ENCODE measurements at places on chromosomes 11 and 22.

DNA sequence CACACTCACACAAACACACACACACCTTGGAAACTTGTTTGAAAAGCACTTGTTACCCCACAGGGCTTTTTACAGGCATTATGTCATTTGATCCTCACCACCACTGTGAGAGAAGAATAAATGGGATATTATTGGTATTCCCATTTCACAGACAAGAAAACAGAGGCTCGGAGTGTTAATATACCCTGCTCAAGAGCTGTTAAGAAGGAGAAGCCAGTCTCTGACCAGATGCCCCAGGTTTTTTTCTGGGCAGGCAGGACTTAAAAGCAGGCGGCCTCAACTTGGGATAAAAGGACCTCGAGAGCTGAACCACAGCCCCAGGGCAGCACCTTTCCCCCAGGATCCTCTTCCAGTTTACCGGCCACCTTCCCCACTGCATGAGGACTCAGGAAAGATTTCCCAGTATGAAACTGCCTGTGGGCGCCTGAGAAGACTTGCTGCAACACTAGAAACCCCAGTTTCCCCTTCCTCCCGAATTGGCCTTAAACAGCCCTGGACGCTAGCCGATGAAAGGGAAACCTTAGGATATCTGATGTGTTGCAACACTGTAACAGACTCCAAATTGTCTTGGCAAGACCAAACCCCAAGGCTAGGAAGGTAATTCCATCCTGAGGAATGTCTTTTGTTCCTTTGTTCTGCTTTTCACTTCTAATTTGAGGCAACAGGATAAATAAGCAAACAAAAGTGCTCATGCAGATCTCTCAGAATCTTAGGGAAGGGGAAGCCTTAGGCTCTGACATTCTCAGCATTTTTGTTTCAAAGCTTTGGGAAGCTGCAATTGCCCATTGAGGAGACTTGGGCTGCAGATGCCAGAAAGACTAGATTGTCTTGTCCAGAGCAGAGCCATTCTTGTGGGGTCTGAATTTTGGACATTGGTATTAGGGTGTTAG, 173.5 kb downstream of the TRIM29 start:
- DNase-seq = no peak

DNA sequence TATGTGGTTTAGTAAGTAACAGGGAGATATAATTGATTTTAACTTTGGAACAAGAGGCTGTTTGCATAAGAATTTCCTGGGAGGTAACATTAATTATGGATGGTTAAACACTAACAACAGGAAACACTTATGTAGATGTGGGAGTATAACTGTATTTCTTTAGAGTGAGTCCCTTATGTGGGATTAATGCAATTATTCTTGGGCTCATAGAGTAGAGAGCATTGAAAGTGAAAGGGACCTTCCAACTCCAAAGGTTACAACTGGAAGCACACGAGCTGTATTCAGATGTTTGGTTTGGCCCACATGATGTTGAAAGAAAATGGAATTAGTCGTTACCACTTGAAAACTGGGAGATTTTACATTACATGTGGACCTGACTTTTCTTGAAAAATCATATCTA, 53.5 kb downstream of the BBOX1 start:
- DNase-seq = no peak

DNA sequence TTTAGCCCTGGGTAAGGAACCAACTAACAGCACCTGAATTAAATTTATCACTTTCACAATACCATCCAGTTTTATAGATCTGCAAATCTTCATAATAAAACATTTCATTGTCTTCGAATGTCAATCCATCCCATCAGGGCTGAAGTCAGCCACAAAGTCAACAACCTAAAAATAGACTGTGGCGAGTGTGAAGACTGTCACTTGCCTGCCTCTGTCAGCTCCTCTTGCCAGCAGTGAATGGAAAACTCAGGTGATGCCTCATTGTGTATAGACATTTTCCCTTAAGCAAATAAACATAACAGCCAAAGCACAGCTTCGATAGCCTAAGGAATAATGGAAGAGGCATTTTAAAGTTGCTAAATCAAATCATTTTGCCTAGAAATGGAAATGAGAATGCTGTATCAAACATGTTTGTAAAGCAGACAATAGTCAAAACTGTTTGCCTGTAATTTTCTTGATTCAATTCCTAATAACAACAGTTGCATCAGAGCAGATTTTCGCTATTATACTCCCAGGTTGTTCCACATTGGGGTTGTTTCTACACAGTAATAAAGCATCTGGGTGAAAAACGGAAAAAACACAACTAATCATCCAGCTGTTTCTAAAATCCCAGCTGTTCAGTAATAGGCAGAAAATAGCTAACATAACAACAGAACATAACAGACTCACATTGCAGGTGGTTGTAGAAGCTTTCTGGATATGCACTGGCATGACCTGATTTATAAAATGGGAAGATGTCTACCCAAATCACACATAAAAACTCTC, 15.7 kb downstream of the KCNA4 start:
- no peak for DNase-seq

DNA sequence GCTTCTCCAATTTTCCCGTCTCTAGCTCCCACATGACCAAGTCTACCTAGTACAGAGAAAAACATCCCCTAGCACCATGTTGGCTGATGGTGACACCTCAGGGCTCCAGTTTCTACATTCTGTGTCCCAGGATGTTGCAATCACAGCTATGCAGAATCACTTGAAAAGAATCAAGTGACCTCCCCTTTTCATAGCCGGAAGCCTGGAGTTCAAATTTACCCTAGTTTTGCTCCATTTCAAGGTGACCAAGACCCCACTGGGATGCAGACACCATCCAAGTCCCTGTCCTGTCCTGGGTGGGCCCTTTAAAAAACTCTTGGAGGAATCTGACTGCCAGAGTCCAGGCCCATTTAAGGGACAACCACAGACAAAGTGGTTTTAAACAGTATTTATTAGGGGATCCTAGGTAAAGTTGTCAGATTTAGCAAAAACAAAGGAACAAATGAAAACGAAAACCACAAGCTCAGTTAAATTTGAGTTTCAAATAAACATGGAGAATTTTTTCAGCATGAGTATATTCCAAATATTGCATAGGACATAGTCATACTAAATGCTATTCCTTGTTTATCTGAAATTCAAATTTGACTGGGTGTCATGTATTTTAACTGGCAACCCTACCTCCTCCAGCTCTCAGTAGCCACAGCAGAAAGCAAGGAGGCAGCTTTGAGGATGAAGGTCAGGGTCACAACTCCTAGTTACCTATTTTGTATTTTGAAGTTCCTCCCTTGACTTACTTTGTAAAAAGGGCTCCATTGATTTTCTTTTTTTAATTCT, 52.4 kb downstream of the MIAT start:
- no peak for DNase-seq

GRCh38 chr22:31333641-31334040, 12.5 kb downstream of the PATZ1 start:
- DNase-seq = no peak

DNA sequence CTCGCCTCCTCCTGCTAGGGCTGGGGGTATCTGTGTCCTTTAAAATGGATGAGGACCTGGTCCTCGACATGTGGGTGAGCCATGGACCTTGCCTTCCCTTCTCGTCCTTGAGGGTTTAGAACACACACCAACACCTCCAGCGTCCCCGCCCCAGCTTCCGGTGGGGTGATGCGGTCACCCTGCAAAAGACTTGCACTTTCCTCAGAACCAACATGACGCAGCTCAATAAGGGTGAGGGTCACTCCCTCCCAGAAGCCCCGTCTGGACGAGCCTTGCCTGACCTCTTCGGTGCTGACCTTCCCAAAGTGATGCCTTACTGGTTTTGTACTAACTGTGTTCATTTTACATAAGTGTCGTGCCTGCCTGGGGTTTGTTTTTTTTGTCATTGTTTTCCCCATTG, 41.0 kb downstream of the DBX1 start:
- no peak for DNase-seq

DNA sequence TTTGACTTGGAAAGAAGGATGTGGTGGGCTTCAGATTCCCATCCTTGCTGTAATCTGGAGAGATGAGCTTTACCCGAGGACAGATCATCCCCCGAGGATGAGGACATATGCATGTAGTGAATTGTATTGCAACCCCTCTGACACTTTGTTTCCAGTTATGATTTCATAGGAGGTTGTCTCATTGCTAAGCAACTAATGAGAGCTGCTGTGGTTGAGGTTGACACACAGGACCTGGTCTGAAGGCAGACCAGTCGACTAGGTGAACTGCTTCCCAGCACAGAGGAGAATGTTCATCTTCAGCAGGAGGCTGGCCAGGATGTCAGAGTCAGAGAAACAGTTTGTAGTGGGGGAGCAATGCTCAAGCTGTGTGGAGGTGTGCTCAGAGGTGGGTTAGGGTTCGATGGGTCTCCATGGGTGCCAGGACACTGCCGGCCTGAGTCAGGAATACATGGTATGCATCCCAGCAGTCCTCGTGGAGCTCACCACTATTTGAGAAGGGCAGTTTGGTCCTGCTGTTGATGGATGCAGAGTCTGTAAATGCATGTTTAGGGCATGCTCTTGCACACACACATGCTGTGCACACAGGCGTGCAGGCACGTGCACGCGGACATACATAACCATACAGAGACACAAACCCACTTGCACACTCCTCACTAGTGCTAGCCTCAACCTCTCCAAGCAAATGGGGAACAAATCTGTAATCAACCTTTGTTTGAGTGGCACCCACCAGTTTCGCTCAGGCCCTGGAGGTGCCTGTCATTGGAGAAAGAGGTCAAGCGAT, 153.7 kb downstream of the TBC1D22A start:
- no peak for DNase-seq

- DNase-seq = no peak
These were observed 4.3 kb upstream of the AMPD3 start for GRCh38 chr11:10450462-10451425.

DNA sequence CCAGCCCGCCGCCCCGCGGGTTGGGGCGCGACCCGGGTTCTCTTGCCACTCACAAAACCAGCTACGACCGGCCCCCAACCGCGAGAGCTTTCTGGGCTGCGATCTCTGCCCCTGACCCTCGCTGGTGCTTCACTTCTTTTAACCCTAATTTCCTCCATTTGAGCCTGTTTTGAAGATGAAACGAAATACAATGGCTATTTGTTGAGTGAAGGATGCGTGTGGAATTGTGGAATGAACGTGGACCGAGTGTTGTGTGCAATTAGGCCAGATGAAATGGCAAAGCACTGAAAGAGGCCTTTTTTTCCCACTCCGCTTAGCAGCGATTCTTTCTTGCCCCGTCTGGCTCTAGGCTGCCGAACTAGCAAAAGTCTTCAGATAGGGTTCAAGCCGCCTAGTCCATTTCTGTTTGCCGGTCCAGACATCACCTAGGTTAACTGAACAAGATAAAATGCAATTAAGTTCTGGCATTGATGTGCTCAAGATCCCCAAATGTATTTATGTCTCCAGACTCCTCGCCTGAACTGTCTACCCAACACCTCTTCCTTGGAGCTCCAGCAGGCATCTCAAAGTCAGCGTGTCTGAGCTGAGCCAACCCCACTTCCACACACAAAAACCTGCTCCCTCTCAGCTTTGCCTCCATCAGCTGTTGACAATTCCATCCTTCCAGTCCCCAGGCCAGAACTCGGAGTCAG, 471 bp upstream of the TMEM184B start:
- DNase-seq = no peak

DNA sequence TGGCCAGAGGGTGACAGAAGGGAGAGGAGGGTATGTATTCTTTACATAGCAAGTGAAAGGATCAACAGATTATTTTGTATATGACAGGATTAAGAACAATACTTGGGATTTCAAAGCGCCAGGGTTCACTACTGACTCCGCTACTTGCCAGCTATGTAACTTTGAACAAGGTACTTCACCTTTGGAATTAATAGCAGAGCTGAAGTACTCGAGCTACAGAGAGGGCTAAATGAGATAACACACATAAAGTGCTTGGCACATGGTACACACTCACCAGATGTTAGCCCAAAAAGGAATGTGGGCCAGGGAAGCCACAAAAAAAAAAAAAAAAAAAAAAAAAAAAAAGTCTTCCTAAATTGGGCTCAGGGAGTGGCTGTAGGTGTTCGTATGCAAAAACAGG, 408.4 kb downstream of the BUD13 start:
- DNase-seq = no peak

GRCh38 chr11:9633679-9634078, 30.2 kb upstream of the SWAP70 start:
- DNase-seq = no peak

GRCh38 chr22:38450234-38450797, 4.7 kb downstream of the KCNJ4 start:
- no peak for DNase-seq

- DNase-seq = no peak
These were observed 93.1 kb upstream of the TMEM45B start for GRCh38 chr11:129722529-129722928.

DNA sequence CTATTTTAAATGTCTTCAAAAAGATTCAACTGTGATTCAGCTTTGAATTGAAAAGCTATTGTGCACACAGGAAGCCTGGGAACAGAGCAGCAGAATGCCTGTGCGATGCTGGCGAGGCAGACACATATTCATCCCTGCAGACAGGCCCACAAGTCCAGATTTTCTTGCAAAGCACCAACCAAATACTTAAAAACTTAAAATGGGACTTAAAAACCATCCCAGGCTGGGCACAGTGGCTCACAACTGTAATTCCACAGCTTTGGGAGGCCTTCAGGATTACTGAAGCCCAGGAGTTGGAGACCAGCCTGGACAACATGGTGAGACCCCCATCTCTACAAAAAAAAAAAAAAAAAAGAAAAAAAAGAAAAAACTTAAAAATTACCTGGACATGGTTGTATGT, 122.6 kb upstream of the SERPIND1 start:
- DNase-seq = no peak

DNA sequence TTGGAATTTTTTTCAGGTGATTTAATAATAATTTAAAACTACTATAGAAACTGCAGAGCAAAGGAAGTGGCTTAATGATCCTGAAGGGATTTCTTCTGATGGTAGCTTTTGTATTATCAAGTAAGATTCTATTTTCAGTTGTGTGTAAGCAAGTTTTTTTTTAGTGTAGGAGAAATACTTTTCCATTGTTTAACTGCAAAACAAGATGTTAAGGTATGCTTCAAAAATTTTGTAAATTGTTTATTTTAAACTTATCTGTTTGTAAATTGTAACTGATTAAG, 3.4 kb downstream of the MALAT1 start:
- DNase-seq = no peak

DNA sequence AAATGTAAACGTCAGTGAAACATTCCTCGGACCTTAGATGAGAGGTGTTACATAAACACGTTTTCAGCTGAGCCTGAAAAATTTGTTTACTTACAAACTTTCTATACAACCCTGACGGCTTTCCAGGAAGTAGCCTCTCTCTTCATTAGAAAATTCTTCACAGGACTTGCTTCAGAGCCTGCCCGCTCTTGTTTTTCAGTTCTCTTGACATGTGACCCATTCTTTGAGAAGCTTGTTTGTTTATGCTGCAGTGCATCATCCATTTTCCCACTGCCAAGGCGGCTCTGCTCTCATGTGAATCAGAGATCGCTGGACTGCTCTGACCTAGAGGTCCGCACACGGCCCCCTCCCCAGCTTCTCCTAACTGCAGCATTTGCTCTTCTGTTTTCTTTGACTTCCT, 47.9 kb upstream of the ARHGAP42 start:
- no peak for DNase-seq

- no peak for DNase-seq
These were observed 18.4 kb upstream of the LDHA start for GRCh38 chr11:18375941-18376340.
